Activated T-cell treated with anti-CD3 and anti-CD28 coated beads, Interleukin-2, amount 50 U/mL, for 24 hours (primary cell): ENCODE measurements at places on chromosomes 16 and 17.

- DNase-seq = no peak
These were observed 56.7 kb downstream of the CFDP1 start for GRCh38 chr16:75376475-75377161.

GRCh38 chr17:39735882-39736281 lies 1.9 kb upstream of the GRB7 start:
- no peak for DNase-seq

- no peak for DNase-seq
These were observed 385.2 kb downstream of the NPIPA8 start for GRCh38 chr16:17951378-17951777.

GRCh38 chr17:11954936-11955335 lies 42.3 kb downstream of the ZNF18 start:
- DNase-seq = no peak

GRCh38 chr17:46764709-46765401 lies 53.6 kb downstream of the WNT3 start:
- DNase-seq = no peak

- no peak for DNase-seq
These were observed 23.1 kb upstream of the CMIP start for GRCh38 chr16:81421536-81421935.

DNA sequence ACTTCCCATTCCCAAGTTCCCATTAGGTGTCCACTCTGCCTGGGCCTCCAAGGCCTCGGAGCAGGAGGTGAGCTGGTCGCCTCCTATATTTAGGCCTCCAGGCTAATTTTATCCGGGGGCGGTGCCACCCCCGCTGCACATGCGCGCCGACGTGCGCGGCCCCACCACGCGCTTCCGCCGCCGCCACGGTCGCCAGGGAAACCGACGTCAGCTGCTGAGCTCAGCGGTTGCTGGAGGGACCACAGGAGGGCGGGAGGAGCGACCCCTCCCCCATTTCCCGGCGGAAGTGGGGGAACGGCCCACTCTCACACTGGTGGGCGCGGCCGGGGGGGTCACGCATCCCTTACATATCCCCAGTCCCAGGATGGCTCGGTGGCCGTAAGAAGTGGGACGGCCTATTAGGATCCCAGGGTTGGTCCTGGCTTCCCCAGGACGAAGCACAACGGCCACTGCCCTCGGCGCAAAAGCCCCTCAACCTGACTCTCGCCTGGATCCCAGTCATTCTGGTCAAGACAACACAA lies 1.0 kb downstream of the PER1 start:
- peak; percentile 90 for DNase-seq

DNA sequence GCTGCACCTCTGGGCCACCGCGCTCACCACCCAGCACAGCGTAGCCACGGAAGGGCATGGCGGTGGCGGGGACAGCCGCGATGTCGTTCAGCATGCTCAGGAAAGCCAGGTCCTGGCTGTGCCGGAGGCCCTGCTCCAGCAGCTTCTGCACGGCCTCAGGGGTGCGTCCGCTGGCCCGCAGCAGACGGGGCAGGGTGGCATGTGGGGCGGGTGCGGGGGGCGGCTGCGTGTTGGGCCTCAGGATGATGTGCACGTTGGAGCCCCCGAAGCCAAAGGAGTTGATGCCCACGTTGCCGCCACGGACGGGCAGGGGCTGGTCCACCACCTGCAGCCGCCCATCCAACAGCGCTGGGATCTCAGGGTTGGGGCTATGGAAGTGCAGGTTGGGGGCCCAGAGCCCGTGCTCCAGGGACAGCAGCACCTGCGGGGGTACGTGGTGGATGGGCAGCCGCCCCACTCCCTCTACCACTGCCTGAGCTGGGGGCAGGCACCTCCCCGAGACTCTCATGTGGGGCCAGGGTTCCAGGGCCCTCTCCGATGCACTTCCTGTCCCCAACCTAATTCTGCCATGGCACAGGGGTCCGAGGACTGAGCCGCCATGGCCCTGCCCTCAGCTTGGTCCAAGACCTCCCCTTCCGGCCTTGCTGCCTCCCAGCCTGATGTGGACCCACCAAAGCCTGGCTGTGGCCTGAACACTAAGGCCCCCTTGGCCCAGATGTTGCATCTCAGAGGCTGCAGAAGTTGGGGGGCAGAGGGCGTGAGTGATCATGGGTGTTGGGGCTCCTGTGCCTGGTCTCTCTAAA lies 6.6 kb downstream of the FASN start:
- DNase-seq = no peak

DNA sequence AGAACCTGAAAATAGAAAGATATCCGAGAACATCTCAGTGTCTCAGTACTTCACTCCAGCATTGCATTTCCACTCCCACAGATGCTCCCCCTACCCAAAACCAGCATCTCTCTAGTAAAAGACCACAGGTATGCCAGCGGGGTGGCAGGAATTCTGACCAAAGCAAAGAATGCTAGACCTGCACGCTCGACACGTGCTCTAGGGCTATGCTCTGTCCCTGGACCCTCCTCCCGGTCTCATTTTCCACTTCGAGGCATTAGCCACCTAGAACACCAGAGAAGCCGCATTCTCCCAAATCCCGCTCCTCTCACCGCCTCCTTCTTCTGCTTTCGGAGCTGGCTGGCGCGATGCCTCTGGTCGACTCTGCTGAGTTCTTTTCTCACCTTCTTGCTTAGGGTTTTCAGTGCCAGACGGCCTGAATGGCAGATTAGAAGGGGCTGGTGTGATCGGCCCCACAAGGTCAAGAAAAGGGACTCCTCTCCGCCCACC lies 487 bp downstream of the TSR1 start:
- DNase-seq = peak; percentile 37

DNA sequence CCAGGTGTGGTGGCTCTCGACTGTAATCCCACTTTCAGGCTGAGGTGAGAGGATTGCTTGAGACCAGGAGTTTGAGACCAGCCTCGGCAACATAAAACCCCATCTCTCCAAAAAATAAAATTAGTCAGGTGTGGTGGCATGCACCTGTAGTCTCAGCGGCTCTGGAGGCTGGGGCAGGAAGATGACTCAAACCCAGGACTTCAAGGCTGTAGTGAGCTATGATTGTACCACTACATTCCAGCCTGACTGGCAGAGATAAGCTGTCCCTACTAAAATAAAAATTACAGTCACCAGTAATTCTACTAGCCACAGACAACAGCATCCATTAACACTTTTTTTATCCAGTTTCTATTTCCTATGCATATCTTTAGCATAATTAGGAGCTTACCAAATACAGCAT lies 176.3 kb downstream of the CPPED1 start:
- DNase-seq = no peak

- DNase-seq = no peak
These were observed 10.5 kb upstream of the MMP2 start for GRCh38 chr16:55468352-55468990.

DNA sequence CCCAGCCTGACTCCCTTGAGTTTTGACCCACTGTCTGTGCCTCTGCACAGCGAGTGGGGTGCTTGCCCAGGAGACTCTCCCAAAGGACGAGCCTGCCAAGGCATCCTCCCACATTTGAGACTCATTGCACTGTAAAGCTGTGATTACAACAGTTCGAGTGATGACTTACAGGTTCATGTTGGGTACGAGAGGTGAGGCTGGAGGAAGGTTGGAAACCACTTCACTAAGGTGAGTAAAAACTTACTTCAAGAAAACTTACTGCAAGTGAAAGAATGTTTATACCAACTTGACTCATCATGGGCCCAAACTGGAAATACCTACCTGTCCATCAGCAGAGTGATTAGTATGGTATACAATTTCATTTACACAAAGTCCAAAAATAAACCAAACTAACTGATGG lies 360.1 kb upstream of the CDH11 start:
- DNase-seq = no peak

DNA sequence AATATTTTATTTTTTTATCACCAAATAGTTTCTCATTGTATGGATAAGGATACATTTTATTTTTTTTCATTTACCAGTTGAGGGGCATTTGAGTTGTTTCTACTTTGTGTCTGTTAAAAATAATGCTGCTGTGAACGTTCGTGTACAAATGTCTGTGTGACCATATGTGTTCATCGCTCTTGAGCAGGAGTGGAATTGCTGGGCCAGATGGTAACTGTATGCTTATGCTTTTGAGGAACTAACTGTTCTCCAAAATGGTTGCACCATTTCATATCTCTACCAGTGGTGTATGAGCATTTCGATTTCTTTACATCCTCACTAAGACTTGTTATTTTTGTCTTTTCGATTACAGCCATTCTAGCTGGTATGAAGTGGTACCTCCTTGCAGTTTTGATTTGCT lies 212.5 kb upstream of the N4BP1 start:
- no peak for DNase-seq

DNA sequence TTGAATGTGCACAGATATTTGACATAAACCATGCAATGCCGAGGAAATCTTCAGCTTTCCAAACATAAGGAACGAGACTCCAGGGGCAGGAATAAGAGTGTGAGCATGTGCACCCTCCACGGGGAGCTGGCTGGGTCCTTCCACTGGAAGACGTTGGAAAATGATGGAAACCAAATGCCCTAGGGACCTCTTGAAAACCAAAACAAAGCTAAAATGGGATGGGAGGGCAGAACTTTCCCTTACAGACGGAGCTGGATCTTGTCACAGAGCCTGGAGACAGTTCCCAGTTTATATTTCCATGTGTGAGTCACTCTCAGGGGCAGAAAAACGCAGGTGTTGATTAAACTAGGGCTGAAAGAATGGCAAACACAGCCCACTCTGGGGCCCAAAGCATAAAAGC lies 34.4 kb upstream of the DNAH17 start:
- no peak for DNase-seq

GRCh38 chr16:87954361-87954760 lies 3.1 kb downstream of the BANP start:
- DNase-seq = no peak

GRCh38 chr16:66801320-66802105 lies at the start of gene TERB1:
TSS of gene TERB1 (minus strand) at chr16:66801584. CDS start at chr16:66796798, 4,786 bp downstream.
- DNase-seq = no peak

DNA sequence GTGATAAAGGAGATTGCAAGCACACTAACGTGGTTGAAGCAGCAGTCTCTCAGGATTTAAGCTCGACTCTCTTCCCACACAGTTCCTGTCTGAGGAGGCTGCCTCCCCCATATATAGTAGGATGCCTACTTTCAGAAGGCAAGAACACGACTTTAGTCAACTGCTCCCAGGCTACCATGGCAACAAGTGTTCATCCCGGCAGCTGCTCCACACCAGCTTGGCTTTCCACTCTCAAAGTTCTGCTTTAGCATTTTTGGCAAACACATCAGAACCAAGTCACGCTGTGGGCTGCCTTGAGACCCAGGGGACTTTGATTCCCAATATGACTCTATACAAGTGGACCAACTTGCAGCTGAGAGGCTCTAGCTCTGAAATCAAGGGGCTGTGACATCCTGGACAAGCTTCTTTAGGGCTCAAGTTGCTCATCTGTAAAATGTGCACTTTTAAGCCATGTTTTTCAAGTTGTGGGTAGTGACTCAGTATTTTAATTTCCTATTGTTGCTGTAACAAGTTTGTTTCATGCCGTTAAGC lies 16.5 kb downstream of the ZP2 start:
- no peak for DNase-seq

- DNase-seq = no peak
These were observed 148.7 kb downstream of the FTO start for GRCh38 chr16:53852678-53853077.

- peak; percentile 35 for DNase-seq
These were observed at the start of gene TMEM98 for GRCh38 chr17:32927724-32928585. TSS of gene TMEM98 (plus strand) at chr17:32928153. CDS start at chr17:32931529, 3,376 bp downstream.

DNA sequence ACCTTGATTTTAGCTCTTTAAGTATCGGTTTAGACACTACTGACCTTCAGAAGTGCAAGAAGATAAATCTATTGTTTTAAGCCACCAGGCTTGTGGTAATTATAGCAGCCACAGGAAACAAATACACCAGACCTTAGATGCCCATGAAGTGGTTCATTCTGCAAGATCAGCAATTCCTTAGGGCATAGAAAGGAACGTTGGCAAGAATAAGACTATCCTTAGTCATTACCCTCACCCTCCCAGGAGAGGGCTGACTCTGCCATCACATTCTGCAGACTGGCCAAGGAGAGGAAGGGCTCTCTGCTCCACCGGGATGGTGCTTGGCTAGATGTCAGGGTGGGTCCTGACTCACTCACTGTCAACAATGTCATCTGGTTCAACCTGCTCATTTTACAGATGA lies 14.1 kb upstream of the NDEL1 start:
- DNase-seq = no peak

DNA sequence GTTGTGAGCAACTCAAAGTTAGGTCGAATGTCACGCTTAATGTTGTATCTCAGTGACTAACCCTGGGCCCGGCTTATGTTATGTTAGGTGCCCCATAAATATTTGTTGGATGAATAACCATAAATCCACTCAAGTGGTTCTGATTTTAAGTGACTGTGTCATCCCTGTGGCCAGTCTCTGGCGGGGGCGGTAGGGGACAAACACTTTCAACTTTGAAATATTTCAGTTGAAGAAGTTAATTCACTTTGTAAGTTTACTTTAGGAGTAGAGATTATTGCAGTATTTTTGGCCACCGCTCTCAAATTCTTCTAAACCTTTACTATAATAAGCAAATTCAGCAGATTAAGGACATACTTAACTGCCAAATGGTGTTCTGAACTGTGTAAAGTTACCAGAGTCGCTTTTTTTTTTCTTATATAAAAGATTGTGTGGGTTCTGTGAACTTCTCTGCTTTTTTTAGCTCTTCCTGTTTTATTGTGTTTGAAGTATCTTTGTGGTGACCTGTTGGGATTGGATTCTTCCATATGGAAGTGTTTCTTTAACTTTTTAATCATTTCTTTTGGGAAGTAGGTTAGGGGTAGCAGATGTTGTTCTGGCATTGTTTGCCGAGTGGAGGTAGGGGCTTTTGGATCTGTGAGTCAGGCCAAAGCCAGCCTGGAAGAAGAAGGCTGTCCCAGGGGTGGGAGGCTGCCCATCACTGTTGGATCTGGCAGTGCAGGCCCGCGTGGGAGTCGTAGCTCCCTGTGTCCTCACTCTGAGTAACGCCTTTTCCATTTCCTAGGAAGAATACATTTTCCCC lies 61.4 kb upstream of the TBX2 start:
- DNase-seq = no peak

- no peak for DNase-seq
These were observed 13.1 kb downstream of the ABCA9 start for GRCh38 chr17:69047368-69048263.

GRCh38 chr17:32318071-32318470 lies 23.9 kb downstream of the C17orf75 start:
- DNase-seq = no peak

- no peak for DNase-seq
These were observed 380.8 kb downstream of the SLC39A11 start for GRCh38 chr17:72711521-72712310.

DNA sequence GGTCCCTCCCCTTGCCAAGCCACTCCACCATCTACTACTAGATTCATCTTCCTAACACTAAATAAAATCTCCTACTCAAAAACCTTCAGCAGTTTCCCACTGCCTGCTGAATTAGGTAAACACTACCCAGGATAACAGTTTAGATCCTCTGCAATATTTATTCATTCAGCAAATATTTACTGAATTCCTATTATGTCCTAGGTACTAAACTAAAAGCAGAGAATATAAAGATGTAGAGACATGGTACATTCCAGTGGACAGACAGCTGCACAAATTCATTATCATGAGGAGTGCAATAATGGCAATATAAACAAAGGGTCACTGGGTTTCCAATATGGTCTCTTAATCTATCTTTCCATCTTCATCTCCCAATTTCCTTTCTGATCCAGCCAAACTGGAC lies 30.7 kb upstream of the HOXB13 start:
- DNase-seq = no peak
